Mucosa of gallbladder (tissue), 1 donor: ENCODE measurements at places on chromosomes 13 and 19.

DNA sequence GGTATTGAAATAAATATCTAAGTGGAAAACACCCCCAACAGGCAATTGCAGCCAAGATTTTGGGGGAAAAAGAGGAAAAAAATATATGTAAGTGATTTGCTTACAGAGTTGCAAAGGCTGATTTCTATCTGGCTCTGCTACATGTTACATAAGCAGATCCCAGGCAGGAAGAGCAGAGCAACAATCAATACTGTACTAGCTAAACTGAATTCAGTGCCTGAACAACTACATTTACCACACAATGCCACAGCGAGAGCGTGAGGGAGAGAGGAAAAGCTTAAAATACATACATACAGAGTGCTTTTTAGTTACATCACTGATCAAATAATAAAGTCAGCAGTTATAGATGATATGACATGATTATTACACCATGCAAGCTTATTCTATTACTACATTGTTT lies 665.6 kb upstream of the ARGLU1 start:
- DNase-seq: no peak

DNA sequence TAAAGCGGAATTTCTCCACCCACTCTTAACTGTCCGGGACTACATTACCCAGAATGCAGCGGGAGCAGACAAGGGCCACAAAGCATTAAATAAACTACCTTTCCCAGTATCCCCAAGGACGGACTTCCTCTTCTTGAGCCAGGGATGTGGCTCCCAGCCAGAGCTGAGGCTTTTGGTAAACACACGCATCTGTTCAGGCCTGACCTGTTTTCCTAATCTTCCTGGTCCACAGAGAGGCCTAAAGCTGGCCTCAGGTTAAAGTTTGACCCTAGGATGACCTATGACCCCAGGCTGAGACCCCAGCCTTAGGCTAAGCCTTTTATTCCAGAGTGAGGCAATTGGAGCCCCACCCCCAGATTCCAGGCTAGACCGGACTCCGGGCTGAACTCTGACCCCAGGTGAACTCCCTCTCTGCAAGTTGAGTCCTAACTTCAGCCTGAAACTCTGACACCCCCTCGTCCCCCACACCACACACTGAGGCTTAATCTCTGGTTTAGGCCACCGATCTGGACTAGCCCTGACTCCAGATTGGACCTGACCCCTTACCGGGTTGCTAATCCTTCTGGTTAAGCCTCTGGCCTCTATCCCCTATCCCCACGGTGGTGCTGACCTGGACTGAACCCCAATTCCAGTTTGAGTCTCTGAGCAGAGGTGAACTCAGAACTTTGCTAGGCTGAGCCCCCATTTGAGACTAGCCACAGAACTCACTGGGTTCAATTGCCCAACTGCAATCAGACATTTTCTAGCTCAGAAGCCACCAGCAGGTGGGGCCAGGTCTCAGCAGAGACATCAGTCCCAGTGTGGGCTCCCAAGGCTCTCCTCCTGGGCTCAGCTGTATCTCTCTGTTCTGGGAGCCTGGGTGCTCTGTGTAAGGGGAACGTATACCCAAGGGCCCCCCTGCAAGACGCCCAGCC lies 750 bp upstream of the GPR108 start:
- peak; percentile 99 for DNase-seq

DNA sequence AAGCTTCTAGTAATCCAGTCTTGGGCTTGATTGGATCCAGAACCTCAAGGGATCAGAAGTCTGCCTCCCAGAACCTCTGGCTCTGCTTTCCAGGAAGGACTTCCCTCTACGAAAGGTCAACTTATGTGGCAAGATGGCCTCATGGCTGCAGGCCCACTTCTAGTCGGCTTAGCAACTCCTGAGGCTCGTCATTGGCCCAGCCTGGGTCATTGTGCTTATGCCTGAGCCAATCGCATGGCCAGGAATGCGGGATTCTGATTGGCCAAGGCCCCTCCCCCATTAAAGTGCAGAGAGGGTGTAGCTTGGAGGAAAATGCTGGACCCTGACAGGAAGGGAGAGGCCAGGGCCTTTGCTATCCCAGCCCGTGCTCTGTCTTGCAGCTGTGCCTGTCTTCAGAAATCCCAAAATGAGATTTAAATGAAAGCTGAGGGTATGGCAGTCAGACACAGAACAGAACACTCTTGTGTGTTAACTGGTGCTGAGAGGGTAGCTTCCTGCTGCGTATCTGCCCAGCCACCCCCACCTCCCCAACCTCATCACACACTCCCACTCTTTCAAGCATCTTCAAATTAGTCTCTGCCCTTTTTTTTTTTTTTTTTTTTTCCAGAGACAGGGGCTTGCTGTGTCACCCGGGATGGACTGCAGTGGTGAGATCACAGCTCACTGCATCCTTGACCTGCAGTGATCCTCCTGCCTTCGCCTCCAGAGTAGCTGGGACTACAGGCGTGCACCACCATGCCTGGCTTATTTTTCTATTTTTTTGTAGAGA lies 5.5 kb upstream of the CCNE1 start:
- no peak for DNase-seq

DNA sequence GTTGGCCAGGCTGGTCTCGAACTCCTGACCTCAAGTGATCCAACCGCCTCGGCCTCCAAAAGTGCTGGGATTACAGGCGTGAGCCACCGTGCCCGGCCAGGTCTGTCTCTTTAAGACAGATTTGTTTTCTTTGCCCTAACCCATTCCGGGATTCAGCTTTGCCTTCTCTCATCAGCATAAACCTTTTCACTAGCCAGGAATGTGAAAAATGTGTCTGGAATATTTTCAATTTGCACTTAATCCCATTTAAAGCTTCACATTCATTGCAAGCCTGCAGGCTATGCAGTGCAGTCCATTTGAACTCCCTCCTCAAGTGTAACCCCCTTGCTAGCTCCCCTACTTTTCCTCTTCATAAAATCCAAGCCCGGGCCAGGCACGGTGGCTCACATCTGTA lies 880 bp upstream of the TMEM160 start:
- DNase-seq: no peak

DNA sequence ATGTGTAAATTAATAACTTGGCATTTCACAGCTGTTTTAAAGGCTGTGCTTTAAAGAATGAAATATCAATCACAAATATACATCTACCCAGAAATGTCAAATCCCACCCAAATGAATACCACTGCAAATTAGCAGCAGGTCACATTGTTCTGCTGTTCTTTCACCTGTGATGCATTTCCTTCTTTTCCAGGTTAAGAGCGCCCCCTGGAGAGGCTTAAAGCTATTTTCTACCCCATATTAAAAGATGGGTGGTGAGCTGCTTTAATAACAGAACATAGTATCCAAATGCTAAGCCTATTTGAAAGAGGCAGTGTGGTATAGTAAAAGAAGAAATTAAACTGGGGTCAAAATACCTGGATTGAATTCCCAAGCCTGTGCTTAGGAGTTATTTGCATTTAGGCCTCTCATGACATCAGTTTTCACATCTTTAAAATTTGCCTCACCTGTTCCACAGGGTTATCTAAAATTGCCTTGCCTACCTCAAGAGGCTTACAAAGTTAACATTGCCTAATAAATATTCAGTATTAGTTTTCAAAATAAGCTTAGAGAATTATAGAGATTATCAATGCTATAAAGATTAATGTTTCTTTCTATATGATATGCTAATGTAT lies 396.9 kb upstream of the SLITRK5 start:
- no peak for DNase-seq

GRCh38 chr19:50723735-50724521 lies 764 bp downstream of the CLEC11A start:
- no peak for DNase-seq

DNA sequence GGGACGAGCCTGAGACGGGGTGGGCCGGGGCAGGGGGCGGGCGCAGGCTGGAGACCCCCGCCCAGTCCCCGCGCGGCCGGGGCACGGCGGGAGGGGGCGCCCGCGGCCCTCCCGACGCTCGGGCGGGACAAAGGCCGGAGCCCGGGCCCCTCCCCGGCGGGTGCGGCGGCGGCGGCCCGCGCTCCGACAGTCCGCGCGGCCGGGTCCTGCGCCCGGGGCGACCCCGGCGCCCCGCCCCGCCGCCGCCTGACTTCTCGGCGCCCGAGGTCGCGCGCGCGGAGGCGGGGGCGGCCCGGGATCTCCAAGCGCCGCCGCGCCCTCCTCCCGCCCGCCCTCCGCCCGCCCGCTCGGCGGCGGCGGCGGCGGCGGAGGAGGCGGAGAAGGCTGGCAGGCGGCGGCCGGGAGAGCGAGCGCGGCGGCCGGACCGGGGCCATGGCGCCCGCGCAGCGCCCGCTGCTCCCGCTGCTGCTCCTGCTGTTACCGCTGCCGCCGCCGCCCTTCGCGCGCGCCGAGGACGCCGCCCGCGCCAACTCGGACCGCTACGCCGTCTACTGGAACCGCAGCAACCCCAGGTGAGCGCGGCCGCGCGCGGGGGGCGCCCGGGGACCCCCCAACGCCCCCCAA lies at the start of gene EFNA2:
Gene EFNA2 (plus strand): TSS at position 137 of the 624 bp plus-strand sequence. CDS start 296 bp downstream, at position 433.
- no peak for DNase-seq

GRCh38 chr13:81021284-81021840 lies 680.4 kb upstream of the SPRY2 start:
- no peak for DNase-seq

- DNase-seq: no peak
These were observed 5.3 kb downstream of the NECTIN2 start for GRCh38 chr19:44851427-44851826.

DNA sequence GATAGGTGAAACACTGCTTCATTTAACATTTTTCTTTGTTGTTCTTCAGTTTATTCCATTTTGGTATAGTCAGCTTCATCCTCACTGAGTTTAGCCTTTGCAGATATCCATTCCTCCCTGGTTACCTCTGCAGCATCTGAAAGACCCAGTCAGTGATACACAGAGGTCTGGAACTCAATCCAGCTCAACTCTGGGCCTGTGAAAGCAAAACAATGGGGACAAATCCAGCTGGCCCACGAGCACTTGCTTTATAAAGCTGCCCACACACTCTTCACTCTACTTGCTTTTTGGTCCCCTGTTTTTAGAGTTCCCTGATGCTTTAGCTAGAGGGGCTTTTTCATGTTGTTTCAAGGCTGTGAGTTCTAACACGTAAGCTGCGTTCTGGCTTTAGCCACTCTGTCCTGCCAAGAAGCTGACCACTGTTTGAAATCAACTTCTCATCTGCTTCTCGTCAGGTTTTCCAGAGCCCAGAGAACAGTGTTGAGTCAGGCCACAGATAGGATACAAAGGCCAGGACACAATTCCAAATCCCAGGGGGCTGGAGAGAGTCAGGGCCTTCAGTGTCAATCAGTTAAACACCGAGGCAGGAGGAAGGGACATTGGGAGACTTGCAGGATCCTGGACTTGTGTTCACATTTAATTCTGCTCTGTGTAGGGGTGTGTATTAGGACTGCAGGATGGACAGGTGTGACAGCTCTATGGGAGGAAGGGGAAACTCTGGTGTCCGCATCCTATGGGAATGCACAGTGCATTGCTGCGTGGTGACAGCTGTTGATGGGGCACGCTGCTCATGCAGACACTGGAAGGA lies 83.5 kb upstream of the RNF113B start:
- DNase-seq: peak; percentile 44

DNA sequence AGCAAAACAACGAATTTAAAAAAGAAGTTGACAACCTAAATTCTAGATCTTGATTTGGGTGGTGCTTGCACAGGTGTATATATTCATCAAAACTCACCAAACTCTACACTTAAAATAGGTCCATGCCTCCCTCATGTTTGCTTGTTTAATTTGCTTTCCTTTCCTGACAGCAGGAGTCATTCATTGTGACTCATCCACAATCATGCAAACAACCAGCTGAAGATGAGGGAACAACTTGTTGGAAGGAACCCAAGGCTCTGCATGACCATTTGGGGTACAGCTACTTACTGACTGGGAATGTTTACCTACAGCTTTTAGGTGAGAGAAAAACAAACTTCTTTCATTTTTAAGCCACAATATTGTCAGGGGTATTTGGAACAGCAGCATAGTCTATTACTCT lies 96.6 kb downstream of the RXFP2 start:
- DNase-seq: no peak

GRCh38 chr13:44854313-44855060 lies 134.8 kb downstream of the NUFIP1 start:
- DNase-seq: peak; percentile 28

GRCh38 chr19:31255174-31255799 lies 93.9 kb downstream of the TSHZ3 start:
- no peak for DNase-seq

GRCh38 chr13:52447815-52448552 lies 2.5 kb downstream of the VPS36 start:
- no peak for DNase-seq

DNA sequence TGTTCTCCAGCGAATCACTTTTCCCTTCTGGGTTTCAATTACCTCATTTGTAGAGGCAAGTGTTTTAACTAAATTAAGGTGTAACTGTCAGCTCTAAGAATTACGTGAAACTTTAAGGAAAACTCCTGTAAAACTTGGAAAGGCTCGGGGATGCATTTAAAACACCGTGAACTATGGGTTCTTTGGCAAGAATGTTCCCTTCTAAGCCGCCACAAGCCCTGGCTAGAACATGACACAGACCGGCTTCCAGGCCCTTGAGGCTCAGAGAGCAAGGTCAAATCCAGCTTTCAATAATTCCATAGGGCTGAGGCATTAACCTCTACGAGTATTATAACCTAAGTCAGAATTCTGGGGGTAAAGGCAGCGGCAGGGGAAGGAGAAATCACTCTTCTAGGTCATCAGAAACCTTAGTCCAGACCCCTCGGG lies 685 bp downstream of the VWA8 start:
- DNase-seq: no peak

DNA sequence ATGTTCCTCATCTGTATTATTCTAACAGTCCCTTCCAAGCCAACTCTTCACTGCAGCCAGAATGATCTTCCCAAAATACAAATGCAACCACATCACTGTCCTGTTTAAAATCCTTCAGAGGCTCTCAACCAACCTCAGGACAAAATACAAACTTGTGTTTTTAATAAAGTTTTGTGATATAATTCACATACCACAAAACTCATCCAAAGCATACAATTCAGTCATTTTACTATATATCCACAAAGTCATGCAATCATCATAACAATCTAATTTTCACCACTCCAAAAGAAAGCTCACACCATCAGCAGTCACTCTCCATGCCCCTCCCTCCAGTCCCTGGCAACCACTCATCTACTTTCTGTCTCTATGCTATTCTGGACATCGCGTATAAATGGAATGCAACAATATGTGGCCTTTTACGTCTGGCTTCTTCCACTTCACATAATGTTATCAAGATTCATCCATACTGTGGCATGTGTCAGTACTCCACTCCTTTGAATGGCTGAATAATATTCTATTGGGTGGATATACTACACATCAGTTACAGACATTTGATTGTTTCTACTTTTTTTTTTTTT lies 81.7 kb upstream of the DOCK9 start:
- no peak for DNase-seq

DNA sequence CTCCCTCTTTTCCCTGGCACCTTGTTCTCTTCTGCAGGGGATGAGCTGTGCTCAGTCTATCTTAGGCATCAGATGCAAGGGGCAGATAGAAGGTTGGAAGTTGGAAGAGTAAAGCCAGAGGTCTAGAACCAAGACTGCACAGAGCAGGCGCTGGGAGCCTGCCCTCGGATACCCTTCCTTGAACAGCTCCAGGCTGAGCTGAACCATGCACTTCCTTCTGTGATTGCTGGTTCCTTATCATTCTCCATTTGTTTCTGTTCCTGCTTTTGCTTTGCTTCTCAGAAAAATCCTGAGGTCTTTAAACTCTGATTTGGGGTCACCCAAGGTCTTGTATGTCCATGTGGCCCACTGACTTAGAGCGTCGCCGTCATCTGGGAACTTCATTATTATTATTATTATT lies 36.3 kb downstream of the ARHGEF18 start:
- DNase-seq: no peak

- DNase-seq: peak; percentile 83
These were observed 15.5 kb downstream of the MAST3 start for GRCh38 chr19:18112989-18113478.

GRCh38 chr13:29196409-29197074 lies 376.4 kb downstream of the MTUS2 start:
- DNase-seq: no peak
